ENCODE measurements at places on chromosomes 3 and 15. TPM values are rescaled to one million over a fixed set of nuclear protein-coding genes. Genes with fewer than 3 reads are reported as not detected.

Gene VEPH1
- total RNA-seq = 29.3 TPM

Gene SMCO1
- total RNA-seq = not detected

Gene POLQ
- 0.36 TPM for total RNA-seq

Gene GNB4
- total RNA-seq = 43.5 TPM

Gene ZDHHC3
- 54.0 TPM for total RNA-seq

Gene CTDSPL2
- total RNA-seq = 41.8 TPM

Gene PLA2G4F
- not detected for total RNA-seq
